ENCODE measurements at places on chromosomes 5 and 9. TPM values are rescaled to one million over a fixed set of nuclear protein-coding genes. Genes with fewer than 3 reads are reported as not detected.

The IL31RA gene
- 3.4 TPM for total RNA-seq

The ATP10B gene
- not detected for total RNA-seq

The PCDHA1 gene
- total RNA-seq = not detected

The SPATA6L gene
- total RNA-seq = 0.28 TPM

The CDKN2A gene
- total RNA-seq = 12.8 TPM

The PCDHGA8 gene
- total RNA-seq = 0.07 TPM

The OLFM1 gene
- 0.07 TPM for total RNA-seq

The ZBED3 gene
- 0.82 TPM for total RNA-seq

The SMIM3 gene
- total RNA-seq = 18.9 TPM

The GARIN3 gene
- not detected for total RNA-seq

The CNTNAP3 gene
- total RNA-seq = 8.7 TPM

The OR2V1 gene
- total RNA-seq = not detected

The PLCXD3 gene
- not detected for total RNA-seq

The TMEM252 gene
- not detected for total RNA-seq

The CCL27 gene
- 0.95 TPM for total RNA-seq

The BBLN gene
- total RNA-seq = 55.6 TPM

The DDX4 gene
- not detected for total RNA-seq

The SPAG8 gene
- total RNA-seq = 0.58 TPM

The ACSL6 gene
- 0.07 TPM for total RNA-seq

The DBH gene
- total RNA-seq = not detected

The ANKRD31 gene
- 0.10 TPM for total RNA-seq

The RANBP3L gene
- total RNA-seq = not detected

The CCDC171 gene
- total RNA-seq = 1.1 TPM

The STC2 gene
- 10.2 TPM for total RNA-seq
